AG04450 (cell line): ENCODE measurements at places on chromosomes 6 and 20.

DNA sequence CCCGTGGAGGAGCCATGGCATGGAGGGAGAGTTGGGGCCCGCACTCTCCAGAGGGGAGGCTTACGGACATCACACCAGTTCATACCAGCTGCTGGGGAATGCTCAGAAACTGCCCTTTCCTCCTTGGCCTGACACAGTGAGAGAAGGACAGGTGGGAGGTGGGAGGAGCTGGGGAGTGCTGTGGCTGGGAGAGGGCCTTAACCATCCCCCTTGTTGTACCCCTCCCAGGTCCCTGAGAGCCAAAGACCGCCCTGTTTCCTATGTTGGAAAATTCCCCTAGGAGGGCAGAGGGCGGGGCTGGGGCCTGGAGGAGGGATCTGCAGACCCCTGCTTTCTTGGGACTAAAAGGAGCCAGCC is 24.1 kb downstream of the FOXP4 start:
- DNase-seq: no peak

GRCh38 chr20:32585011-32585585 is at the start of gene NOL4L:
Gene NOL4L, minus strand, starts transcription at chr20:32585333. Its CDS starts 443 bp downstream, at chr20:32584890.
- no peak for DNase-seq

DNA sequence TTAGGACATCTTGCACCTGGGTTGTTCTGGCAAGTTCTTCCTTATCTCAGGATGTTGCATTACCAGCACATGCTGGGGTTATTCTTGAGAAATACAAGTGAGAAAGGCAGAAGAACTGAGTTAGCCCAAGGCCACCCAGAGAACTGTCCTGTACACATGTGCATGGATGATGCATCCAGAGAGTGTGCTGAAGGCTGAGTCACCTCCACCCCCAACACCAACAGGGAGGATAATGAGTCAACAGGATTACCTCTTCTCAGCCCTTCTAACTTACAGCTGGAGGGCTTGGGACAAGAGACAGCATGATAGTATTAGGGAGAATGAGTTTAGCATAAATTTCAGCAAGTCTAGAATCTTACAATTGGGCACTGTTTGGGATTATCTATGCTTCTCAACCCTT is 8.5 kb downstream of the SCGN start:
- DNase-seq: no peak

DNA sequence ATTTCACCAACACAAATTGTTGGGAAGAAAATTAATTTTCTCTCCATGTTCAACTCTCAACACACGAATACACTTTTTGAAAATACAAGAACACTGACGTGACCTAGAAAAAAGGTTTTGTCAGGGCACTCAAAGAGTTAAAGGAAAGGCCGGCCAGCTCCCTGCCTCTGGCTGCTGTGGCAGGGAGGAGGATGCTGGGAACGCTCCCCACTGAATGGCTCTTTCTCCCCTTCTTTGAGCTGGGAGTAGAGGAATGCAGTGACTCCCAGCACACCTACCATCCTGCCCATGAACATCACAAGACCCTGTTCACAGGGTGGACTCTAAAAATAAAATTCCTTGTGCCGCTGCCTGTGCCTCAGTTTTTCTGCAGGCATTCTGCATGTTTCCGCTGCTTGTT is 47.0 kb downstream of the MAP3K5 start:
- no peak for DNase-seq

DNA sequence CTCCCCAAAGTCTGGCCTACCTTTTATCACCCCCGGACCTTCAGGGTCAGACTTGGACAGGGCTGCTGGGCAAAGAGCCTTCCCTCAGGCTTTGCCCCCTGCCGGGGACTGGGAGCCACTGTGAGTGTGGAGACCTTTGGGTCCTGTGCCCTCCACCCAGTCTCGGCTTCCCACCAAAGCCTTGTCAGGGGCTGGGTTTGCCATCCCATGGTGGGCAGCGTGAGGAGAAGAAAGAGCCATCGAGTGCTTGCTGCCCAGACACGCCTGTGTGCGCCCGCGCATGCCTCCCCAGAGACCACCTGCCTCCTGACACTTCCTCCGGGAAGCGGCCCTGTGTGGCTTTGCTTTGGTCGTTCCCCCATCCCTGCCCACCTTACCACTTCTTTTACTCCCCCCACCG is 10.3 kb downstream of the VEGFA start:
- DNase-seq: no peak

- no peak for DNase-seq
Measured at GRCh38 chr6:161195386-161195785, 78.5 kb downstream of the AGPAT4 start.

GRCh38 chr20:9070304-9070703 is 1.4 kb downstream of the PLCB4 start:
- no peak for DNase-seq

DNA sequence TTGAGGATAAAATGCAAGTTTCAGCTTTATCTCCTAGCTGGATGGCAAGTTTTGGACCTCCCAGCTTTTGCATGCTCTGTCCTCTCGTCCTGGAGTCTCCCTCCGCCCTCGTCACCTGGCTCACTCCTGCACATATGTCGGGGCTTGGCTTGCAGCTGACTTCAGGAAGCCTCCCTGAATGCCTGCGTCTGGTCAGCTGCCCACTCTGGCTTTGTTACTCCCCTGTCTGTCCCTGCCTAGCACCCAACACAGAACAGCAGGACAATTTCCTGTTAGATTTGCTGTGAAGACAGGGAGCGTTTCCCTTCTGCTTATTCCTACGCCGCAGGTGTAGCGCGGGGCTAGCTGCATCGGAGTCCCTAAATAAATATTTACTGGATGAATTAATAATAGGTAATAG is 5.4 kb downstream of the JPH2 start:
- no peak for DNase-seq

DNA sequence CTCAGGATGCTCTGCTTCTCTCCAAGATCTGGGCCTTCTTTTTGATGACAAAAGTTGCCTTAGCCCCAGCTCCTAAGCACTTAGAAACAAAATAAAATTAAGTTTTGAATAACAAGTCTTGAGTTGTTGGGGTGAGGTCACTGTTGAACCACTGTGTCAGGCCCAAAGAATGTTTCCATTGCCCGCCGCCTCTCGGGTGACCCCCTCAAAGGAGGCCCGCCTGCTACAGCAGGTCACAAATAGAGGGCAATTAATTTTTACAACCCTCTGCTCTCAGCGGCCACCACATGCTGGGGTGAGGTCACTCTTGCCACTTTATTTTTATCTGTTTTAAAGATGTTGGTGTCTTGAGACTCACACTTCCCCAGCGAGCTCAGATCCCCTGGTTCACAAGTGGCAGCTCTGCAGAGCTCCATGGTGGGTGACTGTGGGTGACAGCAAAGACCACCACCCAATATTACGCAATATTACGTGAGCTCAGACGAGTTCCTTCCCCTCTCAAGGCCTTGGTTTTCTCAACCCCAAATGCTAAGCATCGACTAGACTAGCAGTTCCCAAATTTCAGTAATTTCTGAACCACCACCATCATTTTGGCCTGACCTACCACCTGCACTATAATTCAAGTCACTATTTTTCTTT is 247.7 kb upstream of the PMEPA1 start:
- DNase-seq: no peak
